ENCODE measurements at places on chromosomes 16 and 17. TPM values are rescaled to one million over a fixed set of nuclear protein-coding genes. Genes with fewer than 3 reads are reported as not detected.
A peak's percentile ranks its signal among the peaks of the same experiment; 100 is the strongest.

C16orf89 gene
- total RNA-seq: not detected

RAMP2 gene
- not detected for total RNA-seq

GRCh38 chr16:80938004-80938878 lies 68.4 kb downstream of the CMC2 start:
- peak; percentile 78 for DNase-seq

HSPB9 gene
- not detected for total RNA-seq

HSF5 gene
- total RNA-seq: 0.06 TPM
